OCI-LY7 (cell line): ENCODE measurements at places on chromosomes 6 and 20.

GRCh38 chr20:51372176-51372803 is 170.2 kb downstream of the NFATC2 start:
- DNase-seq: peak; percentile 81

- DNase-seq: no peak
These were observed 125.3 kb downstream of the DLL1 start for GRCh38 chr6:170165471-170166117.

DNA sequence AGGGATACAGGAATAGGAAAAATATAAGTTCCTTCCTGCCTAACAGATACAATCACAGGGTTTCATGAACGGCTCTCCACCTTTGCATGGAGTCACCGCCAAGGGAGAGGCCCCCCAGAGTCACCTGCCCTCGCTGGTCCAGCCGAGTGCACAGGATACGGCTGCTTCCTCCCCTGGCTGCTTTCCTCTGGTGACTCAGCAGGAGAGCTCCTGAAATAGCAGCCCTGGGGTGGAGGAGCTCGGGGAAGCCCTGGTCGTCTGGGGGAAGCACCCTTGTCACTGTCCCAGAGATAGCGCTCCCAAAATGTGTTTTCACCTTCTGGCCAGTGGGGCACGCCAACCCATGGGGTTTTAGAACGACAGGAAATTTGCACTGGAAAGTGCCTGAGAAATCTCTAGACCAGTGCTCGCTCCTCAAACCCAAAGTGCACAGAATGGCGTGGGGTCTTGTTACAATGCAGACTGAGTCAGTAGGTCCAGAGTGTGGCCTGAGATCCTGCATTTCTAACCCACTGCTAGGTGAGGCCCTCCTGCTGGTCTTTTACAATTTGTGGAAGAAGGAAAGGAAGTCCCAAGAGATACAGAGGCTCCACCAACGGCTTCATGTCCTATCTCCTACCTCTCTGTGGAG is 35.9 kb upstream of the FAM50B start:
- DNase-seq: no peak

DNA sequence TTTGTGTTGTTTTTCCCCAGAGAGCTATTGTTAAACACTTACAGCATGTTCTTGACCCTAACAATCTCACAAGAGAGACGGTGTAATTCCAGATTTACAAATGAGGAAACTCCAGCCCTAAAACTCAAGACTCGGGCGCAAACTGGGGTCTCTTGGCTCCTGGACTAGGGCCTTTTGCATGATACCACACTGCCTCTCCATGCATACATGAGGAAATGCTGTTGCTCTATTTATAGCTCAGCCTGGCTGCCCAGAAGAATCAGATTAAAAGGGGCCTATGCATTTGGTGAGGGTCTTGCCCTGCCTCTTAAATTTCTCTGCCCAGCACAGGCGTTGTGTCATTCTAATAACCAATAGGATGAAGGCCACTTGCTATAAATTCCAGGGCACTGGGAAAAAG is 30.5 kb upstream of the SNRPB2 start:
- no peak for DNase-seq

DNA sequence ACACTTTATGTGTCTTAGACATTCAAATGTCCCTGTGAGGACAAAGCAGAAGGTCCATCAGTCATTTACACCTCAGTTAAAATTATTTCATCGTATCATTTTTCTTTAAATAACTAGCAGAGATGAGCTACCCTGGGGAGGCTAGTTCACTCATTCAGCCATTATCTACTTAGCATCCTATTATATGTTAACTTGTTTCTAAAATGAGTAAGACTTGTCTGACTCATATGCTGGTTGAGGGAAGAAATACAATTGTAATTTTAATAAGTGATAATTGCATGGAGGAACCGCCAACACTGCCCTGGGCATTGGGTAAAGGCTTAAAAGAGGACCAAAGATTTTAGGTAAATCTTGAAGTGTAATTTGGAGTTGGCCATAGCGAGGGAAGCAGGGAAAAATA is 12.4 kb upstream of the PTPRK start:
- DNase-seq: no peak

- DNase-seq: peak; percentile 67
These were observed 1.1 kb upstream of the MRGBP start for GRCh38 chr20:62795023-62795761.

DNA sequence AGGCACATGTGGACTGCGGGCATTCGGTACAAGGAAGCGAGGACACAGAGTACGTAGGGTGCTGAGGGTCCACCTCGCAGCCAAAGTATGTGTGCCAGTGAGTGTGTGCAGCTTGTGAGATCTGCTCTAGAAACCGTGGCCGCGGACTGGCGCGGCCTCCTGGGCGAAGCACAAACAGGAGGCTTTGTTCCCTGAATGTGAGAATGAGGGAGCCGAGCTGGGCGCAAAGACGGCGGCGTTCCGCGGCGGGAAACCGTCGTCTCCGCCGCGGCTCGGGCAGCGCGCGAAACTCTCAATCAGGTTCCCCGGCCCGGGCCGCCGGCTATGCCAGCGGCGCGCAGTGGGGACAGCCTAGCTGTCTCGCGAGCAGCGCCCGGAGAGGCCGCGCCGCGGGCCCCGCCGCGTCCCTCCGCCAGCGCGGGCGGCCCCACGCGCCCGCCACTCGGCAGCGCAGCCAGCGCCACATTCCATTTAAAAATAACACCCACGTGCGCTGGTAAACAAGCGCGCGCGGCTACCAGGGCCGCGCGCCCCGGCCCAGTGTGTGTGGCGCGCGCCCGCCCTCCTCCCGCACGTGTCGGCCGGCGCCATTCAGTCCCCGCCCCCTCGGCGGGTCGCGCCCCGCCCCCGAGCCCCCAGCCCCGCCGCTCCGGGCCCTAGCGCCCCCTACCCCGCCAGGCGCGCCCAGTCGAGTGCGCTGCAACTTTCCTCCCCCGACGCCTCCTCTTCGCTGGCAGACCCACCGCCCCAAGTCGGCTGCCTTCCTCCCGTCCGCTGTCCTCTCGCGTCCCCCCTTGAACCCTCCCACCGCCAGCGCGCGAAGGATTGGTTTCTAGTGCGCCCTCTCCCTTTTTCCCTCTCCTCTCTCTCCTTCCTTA is 3.0 kb upstream of the FOXO3 start:
- DNase-seq: peak; percentile 85

DNA sequence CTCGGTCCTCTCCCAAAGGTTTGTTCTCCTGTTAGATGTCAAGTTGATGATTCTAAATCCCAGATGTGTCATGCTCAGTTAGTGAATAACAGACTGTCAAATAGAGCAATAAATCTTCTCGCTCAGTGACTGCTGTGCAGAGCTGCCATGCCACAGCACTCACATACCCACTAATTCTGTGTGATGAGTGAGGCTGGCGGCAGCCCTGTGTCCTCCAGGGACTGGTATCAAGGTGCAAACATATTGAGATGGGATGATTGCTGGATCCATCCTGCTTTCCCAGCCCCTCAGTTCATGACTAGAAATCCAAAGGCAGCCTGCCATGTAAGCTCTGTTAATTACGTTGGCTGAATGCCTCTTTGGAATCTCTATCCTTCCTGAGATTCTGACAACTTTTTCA is 103.9 kb downstream of the OLIG3 start:
- DNase-seq: no peak

- DNase-seq: no peak
These were observed 125.1 kb upstream of the CARMIL1 start for GRCh38 chr6:25154034-25154596.

DNA sequence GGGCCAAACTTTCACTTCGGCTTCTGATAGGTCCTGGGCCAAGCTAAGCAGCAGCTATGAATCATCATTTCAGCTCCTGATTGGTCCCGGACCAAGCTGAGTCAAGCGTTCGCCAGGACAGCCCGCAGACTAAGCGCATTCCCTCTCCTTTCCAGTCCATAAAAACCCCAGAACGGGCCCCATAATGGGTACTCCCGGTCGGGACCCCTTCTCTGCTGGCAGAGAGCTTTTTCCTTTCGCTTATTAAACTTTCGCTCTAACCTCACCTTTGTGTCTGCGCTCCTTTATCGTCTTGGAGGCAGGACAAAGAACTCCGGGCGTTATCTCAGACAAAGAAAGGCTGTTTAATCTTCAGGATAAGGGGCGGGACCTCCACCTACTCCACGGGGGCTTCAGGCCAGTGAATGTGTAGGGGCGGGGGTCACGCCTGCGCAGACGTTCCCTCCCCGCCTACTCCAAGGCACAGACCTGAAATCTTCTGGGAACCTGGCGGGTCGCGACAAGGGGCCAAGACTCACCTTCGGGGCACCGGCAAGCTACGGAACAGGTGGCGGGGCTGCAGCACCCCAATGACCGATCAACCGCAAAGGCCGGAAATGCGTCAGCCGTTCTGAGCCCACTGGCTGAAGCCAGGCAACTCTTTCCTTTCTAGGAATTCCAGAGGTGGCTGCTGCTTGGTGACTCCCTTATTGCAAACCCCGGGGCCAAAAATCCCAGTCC is at the start of gene ZSCAN31:
Gene ZSCAN31, minus strand, starts transcription at position 585 of the 720 bp plus-strand sequence. CDS start 6,465 bp downstream, outside the sequence.
- peak; percentile 44 for DNase-seq

- no peak for DNase-seq
These were observed 43.3 kb downstream of the SOX4 start for GRCh38 chr6:21636876-21637275.

GRCh38 chr20:24987244-24987643 is 5.3 kb downstream of the APMAP start:
- no peak for DNase-seq

DNA sequence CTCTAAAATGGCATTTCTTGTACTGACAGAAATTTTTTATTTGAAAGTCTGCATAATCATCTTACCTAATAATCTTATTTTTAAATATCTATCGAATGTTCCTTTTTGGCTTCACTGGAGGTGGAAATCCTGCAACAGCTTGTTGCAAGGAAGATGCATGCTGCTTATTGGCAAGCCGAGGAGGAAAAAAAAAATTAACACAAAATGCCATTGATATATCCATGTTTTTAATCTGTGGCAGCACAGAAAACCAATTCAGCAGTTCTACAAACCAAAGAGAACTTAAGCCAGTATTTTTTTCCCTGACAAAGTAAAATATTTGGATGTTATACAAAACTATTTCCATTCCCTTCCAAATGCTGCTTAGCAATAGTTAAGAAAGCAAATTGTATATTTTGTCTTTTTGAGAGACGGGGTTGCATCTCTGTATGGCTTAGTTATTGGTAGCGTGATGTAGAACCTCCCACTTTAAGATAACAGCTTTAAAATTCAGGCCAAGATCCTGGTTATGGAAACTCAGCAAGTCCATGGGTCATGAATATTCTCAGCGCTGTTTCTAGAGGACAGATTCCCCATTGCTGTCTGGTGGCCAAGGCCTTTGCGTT is 231.4 kb downstream of the TMEM242 start:
- no peak for DNase-seq

DNA sequence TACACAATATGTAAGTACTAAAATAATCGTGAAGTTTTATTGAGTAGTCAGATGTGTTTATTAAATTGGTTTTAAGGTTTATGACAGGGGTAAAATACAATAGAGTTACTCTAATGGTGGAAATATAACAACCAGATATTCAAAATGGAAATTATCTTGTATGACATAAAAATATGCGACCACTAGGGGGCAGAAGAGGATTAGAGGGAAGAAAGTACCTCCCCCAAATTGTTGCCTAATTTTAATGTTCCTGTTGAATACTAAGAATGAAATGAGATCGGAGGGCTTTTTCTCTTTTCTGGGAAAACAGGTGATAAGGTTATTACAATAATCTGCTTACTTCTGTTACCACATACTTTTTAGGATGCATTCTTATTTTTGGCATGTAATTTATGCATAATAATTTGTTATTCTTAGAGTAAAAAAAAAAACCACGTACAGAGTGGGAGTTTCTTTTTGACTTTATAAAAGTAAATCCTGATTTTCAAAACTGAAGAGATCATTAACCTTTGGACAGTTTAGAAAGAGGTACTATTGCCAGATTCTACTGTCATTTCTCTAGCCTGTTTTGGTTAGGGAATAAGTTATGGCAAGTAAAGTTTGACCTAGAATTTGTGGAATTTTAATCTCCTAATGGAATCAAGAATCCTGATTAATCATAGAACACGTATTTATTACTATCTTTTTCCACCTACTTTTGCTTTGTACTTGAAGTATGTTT is 159.2 kb downstream of the CD109 start:
- peak; percentile 58 for DNase-seq

- DNase-seq: no peak
These were observed 54.5 kb downstream of the TRMT11 start for GRCh38 chr6:126040826-126041225.

- DNase-seq: no peak
These were observed 497.7 kb upstream of the MARCKS start for GRCh38 chr6:113359155-113360140.

- no peak for DNase-seq
These were observed 2.8 kb upstream of the CYP24A1 start for GRCh38 chr20:54176610-54177009.

- DNase-seq: no peak
These were observed 37.8 kb upstream of the BHLHE23 start for GRCh38 chr20:63044605-63045004.

DNA sequence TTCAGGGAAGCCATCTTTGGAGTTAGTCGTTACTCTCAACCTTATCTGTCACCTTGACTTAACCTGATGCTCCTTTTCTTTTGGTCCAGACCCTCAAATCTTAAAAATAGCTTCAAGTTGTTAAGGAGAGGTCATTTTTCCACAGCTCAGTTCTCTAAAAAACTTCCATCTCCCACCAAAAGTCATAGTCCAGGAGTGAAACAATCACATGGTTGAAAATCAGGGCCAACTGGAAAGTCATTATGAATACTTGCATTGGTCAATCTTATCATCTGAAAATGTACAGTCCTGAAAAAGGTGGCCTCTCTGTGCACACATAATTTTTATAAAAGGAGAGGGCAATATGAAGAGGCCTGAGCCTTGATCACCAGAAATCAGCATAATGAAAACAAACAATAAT is 195.7 kb downstream of the BCAS1 start:
- DNase-seq: no peak

DNA sequence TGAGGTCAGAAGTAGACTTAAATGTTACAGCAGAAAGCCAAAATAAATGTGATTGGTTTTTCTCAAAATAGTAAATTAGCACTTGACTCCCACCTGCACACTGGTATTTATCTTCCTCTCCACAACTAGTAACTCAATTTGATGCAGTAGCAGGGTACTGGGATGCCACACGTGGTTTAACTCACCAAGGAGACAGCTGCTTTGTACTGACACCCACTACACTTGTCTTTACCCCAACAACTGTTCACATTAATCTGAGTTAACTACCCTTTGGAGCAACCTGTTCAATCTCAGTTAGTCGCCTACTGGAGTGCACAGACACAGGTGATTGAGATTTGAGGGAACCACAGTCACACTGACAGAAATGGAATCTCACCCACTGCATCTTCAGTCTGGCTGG is 242.1 kb downstream of the PRKN start:
- peak; percentile 6 for DNase-seq

GRCh38 chr6:166707045-166707444 is 80.0 kb upstream of the RPS6KA2 start:
- no peak for DNase-seq

GRCh38 chr6:156175971-156176421 is 601.2 kb upstream of the ARID1B start:
- DNase-seq: peak; percentile 51

- DNase-seq: no peak
These were observed at the start of gene COL12A1 for GRCh38 chr6:75205776-75206575. Gene COL12A1, minus strand, starts transcription at chr6:75206053. Its CDS starts 3,261 bp downstream, at chr6:75202792.

DNA sequence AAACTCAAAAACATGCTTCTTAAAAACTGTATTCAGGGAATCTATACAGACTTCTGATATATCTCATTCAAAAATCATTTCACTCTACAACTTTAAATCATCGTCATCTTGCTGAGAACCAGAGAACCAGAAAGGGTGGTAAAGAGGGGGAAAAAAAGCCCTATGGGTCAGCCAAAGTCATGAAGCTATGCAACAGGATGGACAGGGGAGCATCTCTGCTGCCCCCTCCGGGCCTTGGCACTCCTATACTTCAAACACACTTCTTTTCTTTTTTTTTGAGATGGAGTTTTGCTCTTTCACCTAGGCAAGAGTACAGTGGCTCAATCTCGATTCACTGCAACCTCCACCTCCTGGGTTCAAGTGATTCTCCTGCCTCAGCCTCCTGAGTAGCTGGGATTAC is 73.5 kb upstream of the NFATC2 start:
- DNase-seq: peak; percentile 66
